ENCODE measurements at places on chromosomes 2 and 18. TPM values are rescaled to one million over a fixed set of nuclear protein-coding genes. Genes with fewer than 3 reads are reported as not detected.

GRCh38 chr18:56545464-56545863 is 92.9 kb downstream of the TXNL1 start:
- no peaks in the 10 kb centered on the region for H3K36me3 ChIP-seq
- H3K4me3 ChIP-seq, result no peak overlapping the region
- H3K27ac ChIP-seq, result no peak overlapping the region
- no peaks in the 10 kb centered on the region for H3K4me1 ChIP-seq
- no peak for DNase-seq
- H3K27me3 ChIP-seq, result no peaks in the 10 kb centered on the region

GRCh38 chr2:73897240-73897583 is 4.4 kb downstream of the ACTG2 start:
- no peak overlapping the region for H3K4me3 ChIP-seq
- peak; percentile 8 for DNase-seq
- H3K27ac ChIP-seq, result no peak overlapping the region
- H3K27me3 ChIP-seq, result peaks cover 53% of the 10 kb centered on the region

DNA sequence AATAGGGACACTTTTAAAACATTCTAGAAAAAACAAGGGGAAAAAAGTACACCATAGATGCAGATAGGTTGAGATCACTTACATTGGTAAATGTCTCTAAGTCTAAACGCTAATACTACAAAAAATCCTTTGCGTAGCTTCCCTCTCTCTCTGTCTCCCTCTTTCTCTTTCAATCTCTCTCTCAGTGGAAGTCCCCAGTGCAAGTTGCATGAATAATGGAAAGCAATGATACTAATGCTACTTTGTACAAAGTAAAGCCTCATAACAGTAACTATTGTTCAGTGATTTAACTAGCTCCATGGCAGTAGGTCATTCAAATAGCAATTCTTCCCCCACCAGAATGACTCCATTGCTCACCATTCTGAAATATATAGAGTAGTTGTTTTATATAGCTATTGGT is 12.8 kb downstream of the MEIS1 start:
- no peaks in the 10 kb centered on the region for H3K36me3 ChIP-seq
- no peak overlapping the region for H3K4me3 ChIP-seq
- H3K4me1 ChIP-seq, result peaks cover 13% of the 10 kb centered on the region
- H3K27ac ChIP-seq, result no peak overlapping the region

GRCh38 chr2:109052922-109053321 is 63.9 kb upstream of the EDAR start:
- peaks cover 12% of the 10 kb centered on the region for H3K27me3 ChIP-seq
- H3K4me1 ChIP-seq, result no peaks in the 10 kb centered on the region
- no peak for DNase-seq
- H3K36me3 ChIP-seq, result no peaks in the 10 kb centered on the region
- no peak overlapping the region for H3K4me3 ChIP-seq

GRCh38 chr18:54159906-54160305 is 64.6 kb downstream of the MBD2 start:
- H3K36me3 ChIP-seq, result peaks cover 24% of the 10 kb centered on the region
- H3K27me3 ChIP-seq, result no peaks in the 10 kb centered on the region
- peaks cover 19% of the 10 kb centered on the region for H3K4me1 ChIP-seq

GRCh38 chr2:24538720-24539119 is 47.7 kb downstream of the NCOA1 start:
- H3K4me3 ChIP-seq, result no peak overlapping the region
- no peaks in the 10 kb centered on the region for H3K36me3 ChIP-seq
- H3K4me1 ChIP-seq, result no peaks in the 10 kb centered on the region
- no peaks in the 10 kb centered on the region for H3K27me3 ChIP-seq
- H3K27ac ChIP-seq, result no peak overlapping the region

Gene ANKRD23
- 2.5 TPM for total RNA-seq

GRCh38 chr2:887639-888038 is 63.0 kb upstream of the SNTG2 start:
- no peaks in the 10 kb centered on the region for H3K27me3 ChIP-seq
- no peaks in the 10 kb centered on the region for H3K4me1 ChIP-seq
- H3K4me3 ChIP-seq, result no peak overlapping the region

DNA sequence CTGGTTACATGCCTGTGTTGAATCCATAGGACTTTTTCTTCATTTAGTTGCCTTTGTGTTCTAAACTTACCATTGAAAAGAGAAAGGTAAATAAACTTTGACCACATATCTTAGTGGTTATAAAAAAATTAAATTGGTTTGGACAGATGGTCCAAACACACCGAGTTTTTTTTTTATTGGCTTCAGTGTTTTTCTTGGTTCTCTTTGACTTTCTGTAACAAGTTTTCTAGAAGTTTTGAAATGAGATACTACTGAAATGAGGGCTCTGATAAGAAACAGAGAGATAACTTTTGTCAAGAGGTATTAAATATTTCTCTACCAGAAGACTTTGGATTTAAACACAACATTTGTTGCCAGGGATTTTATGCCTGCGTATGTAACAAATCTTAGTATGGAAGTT is 20.7 kb downstream of the SPTBN1 start:
- peak; percentile 24 for DNase-seq
- H3K27me3 ChIP-seq, result no peaks in the 10 kb centered on the region
- H3K36me3 ChIP-seq, result no peaks in the 10 kb centered on the region
- no peak overlapping the region for H3K27ac ChIP-seq
- peaks cover 5% of the 10 kb centered on the region for H3K4me1 ChIP-seq
- H3K4me3 ChIP-seq, result no peak overlapping the region

- DNase-seq, result no peak
- H3K27ac ChIP-seq, result no peak overlapping the region
- no peaks in the 10 kb centered on the region for H3K27me3 ChIP-seq
- H3K4me3 ChIP-seq, result no peak overlapping the region
- H3K36me3 ChIP-seq, result peaks cover 3% of the 10 kb centered on the region
- peaks cover 14% of the 10 kb centered on the region for H3K4me1 ChIP-seq
Measured at GRCh38 chr2:66478299-66478698, 43.4 kb downstream of the MEIS1 start.

DNA sequence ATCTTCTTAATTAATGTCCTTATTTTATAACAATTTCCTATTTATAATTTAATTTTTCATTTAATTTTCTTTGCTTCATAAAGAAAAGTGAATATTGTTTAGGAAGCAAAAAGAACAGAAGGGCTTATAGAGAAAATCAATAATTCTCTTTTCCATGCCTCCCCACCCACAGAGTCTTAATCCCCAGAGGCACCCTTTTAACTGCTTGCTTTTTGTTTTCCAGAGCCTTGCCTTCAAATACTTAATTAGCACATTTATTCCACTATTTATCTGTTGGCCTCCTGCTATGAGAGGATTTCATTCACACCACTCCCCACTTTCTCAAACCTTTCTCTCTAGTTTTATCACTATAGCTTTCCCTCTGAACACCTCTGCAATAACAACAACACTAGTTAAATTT is 373.6 kb downstream of the MBD2 start:
- H3K36me3 ChIP-seq, result no peaks in the 10 kb centered on the region
- no peak for DNase-seq
- no peak overlapping the region for H3K27ac ChIP-seq
- H3K4me3 ChIP-seq, result no peak overlapping the region

Gene FECH
- 25.1 TPM for total RNA-seq

Gene UGT1A5
- total RNA-seq, result not detected

Gene TEKT4
- total RNA-seq, result not detected

Gene DAW1
- 0.75 TPM for total RNA-seq

DNA sequence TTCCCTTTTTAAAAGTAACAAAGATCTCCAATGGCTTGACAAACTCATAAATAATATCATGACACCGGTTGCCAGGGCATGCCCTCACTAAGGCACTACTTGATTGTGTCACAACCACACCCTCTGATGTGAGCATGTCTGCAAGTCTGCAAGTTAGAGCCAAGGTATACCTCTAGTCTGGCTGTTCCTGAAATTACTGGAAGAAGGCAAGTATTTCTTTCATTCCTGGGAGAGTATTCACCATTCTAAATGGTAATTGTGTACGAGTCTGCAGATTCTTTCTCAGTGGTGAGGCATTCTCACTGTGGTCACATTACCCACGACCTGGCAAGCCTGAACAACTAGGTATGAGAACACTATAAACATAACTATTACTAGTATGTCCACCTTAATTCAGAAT is 25.7 kb upstream of the RNU4ATAC start:
- H3K27me3 ChIP-seq, result no peaks in the 10 kb centered on the region
- no peak overlapping the region for H3K4me3 ChIP-seq
- peaks cover 44% of the 10 kb centered on the region for H3K4me1 ChIP-seq
- peak; percentile 99 for DNase-seq
- H3K27ac ChIP-seq, result peak overlapping the region; percentile 85

GRCh38 chr2:38751596-38752410 is 642 bp upstream of the SRSF7 start:
- no peak for DNase-seq
- peaks cover 16% of the 10 kb centered on the region for H3K4me1 ChIP-seq
- no peaks in the 10 kb centered on the region for H3K27me3 ChIP-seq
- peak overlapping the region; percentile 97 for H3K27ac ChIP-seq
- H3K36me3 ChIP-seq, result peaks cover 27% of the 10 kb centered on the region

Gene FAM228A
- not detected for total RNA-seq

DNA sequence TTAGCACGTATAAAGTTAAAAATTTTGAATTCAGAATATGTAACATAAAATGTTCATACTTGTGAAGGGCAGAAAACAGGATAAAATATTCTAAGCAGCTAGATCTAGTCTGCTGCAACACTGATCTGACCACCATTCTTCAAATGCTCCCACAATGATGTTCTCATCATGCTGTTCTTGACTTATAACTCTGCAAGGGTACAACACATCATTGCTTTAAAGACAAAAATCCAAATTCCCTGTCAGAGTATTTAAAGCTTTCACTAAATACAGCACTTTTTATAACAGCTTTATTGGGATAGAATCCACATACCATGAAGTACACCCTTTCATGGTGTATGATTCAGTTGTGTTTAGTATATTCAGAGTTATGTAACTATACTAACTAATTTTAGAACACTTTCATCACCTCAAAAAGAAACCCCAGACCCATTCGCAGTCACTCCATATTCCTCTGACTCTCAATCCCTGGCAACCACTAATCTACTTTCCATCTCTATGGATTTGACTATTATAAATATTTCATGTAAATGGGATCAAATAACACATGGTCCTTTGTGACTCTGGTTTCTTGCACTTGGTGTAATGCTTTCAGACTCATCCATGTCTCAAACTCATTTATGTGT is 56.4 kb downstream of the MAP4K3 start:
- no peak overlapping the region for H3K4me3 ChIP-seq
- peaks cover 22% of the 10 kb centered on the region for H3K4me1 ChIP-seq
- peak; percentile 39 for DNase-seq
- peak overlapping the region; percentile 35 for H3K27ac ChIP-seq
